GM06990 (cell line): ENCODE measurements at places on chromosomes 13 and 19.

GRCh38 chr13:28631801-28632200 lies 27.1 kb upstream of the POMP start:
- DNase-seq = no peak

DNA sequence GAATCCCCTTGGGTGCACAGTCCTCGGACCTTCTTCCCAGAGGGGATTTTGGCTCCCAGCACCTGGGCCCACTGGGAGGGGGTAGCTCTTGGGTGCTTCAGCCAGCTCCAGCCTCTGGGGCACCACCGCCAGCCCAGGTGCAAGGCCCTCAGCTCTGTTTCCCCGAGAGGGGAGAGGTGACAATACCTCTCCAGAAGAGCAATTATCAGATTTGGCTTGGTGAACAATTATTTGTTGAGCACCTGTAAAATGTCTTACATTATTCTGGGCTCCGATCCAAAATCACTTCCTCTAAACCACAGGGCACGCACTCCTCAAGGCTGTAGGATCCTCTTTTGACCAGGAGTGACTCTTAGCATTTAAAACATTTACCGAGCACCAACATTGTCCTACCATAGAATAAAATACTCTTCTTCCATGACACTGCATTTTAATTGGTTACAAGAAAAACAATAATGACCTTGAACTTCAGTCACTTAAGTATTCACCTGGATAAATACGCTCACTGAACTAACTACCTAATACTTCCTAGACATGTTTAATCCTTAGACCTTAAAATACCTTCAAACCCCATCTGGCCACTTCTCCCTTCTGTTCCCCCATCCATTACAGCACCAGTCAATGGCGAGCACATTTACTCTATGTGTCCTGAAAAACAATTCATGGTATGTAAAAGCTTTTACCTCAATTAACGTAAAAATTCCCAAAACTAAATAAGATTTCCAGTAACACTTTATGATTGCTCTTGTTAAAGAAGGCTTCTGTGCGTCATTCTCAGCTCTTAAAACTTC lies 54.8 kb downstream of the ABCC4 start:
- no peak for DNase-seq

GRCh38 chr13:44817131-44817671 lies 172.1 kb downstream of the NUFIP1 start:
- no peak for DNase-seq

DNA sequence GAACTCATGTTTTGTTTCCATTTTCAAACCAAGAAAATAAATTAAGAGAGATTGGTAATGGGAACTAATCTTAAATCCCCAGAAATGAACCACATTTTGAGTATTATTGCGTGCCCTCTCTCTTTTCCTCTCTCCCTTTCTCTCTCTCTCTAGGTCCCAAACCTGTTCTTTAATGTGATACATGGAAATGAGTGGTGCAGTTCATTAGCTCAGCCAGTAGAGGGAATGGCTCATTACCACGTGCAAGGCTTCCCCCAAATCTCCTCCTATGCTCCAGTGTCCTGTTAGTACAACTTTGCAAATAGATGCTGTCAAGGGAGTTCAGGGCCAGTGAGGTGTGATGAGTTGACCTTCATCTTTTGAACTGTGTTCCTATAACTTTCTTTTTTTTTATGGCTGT lies 178.4 kb downstream of the FGF9 start:
- DNase-seq = no peak

DNA sequence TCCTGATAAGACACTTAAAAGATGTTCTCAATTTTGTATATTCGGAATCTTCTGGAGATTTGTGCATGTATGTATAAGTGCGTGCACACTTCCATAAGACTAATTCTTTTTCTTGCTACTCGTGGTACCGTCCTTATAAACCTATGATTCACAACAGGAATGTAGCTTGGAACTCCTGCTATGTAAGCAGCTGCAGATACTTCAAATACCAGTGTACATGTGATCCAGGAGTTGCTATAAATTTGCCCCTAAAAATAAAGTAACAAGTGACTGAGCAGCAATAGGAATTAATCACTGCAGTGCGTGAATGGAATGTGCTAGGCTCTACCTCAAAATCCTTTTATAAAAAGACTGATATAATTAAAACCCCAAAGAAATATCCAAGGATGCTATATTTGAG lies 214.9 kb downstream of the KLF5 start:
- no peak for DNase-seq

- no peak for DNase-seq
These were observed 158.7 kb upstream of the RNF113B start for GRCh38 chr13:98335721-98336120.

DNA sequence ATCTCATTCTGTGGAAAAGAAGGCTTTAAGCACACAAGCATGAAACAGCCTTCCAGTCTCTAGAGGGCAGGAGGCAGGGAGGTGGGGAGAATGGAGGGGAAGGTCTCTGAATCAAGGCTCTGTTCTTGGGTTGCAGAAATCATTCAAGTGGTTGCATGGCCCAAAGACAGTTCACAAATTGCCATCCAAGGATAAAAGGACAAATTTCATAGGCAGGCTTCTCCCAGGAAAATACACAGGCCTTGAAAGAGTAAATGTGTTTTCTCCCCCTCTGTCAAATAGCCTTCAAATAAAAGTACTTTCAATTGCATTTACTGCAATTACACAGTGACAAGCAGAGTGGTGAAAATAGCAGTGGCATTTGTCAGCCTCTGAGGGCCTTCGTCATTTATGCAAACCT lies 450.8 kb downstream of the DCT start:
- DNase-seq = no peak

- no peak for DNase-seq
These were observed 211.3 kb downstream of the PCCA start for GRCh38 chr13:100300243-100300642.

DNA sequence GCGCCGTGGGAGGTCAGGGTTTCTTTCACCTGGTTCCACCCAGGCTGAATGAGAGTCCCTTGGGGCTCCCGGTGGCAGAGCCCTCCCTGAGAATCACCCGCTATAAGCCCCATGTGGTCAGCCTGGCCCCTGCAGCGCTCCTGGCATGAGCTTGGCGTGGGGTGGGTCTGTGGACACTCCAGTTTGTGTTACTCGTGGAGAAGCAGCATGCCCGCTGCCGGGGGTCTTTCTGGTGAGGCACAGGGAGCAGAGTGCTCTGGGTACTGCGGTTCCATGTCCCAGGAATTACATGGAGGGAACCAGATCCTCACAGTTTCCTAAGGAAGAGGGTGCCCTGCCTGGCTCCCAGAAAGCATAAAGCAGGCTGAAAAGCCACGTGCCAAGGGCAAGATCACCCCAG lies 62.2 kb downstream of the SMARCA4 start:
- DNase-seq = no peak
